ENCODE measurements at places on chromosomes 5 and 9.

DNA sequence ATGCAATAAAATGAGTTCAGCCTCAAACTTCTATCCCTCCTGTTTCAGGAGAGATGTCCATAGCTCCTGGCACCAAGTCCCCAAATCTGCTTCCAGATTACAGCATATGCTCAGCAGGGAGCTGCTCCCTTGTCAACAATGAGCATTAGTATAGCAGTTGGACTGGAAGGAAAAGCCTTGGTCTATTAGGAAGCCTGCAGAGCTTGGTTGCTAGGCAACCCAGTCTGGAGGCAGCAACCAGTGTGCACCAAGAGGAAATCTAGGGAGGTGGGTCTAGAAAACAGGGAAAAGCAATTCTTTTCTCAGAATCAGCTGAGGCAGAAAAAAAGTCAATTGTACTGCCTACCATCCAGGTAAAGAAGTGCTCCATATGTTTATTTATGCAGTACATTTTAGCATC, 229.5 kb upstream of the NMUR2 start:
- peak; percentile 94 for DNase-seq

DNA sequence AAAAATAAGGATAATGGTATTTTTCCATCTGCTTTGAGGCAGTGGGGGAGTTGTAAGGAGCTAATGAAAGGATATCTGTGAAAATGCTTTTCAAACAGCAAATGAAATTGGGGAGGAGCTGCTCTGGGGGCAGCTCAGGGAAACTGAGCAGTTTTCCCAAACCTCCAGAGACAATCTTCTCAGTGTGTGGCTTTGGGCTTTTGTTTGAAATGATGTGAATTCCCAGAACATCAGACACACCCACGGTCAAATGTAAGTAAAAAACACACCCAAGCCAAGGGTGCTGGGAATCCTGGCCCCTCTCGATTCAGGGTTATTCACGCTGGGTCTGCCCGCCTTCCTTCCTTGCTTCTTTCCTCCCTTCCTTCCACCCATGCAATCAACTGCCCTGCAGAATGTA, 512.6 kb downstream of the BNC2 start:
- DNase-seq = no peak

GRCh38 chr5:6734243-6734700, 21.0 kb downstream of the TENT4A start:
- no peak for DNase-seq

DNA sequence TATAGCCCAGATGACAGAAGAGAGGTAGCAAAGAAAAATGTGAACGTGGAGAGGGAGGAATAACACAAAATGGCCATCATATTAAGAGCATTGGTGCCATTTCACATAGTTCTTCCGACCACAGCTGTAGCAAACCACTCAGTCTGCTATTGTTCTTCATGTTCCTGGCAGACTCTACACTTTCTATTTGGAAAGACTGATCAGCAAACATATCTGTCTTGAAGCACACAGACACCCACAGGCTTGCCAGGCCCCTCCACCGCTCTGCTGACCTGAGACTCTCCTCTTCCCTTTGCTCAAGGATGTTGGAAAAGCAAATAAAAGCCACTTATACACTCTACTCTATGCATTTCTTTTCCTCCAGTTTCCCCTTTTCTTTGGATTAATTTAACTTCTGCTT, 298.0 kb downstream of the FBXL7 start:
- no peak for DNase-seq

- peak; percentile 28 for DNase-seq
Observed at GRCh38 chr5:12623408-12623807, 719.2 kb upstream of the CTNND2 start.

DNA sequence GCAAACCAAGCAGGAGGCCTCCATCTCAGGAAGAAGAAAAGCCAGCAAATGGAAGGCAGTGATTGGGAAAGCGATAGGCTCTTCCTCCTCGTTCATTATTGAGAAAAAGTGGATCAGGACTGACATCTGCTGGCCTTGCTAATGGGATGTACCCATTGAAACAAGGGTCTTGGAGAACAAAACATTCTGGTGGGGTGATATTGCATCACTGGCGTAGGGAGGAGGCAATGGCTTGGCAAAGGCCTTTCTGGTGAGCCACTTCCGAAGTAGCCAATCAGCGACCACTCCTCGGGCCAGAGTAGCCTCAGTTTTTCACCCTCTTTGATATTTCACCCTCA, 86.7 kb upstream of the NFIB start:
- peak; percentile 88 for DNase-seq

DNA sequence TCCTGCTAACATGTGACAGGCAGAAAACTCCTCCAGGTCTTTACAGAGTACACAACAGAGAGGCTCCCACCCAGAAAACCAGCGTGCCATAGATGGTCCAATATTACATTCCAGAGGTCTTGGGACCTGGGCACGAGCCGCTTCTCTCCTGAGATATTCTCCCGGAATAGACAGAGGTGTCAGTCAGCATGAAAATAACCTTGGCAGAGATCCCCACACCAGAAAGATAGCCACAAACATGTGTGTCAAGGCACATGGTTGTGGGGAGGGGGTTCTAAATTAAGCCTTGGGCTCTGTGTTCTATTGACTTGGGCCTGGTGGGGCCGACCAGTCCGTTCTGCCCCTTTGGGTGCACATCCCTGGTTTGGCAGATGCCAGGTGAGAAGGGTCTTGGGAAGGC, 78.4 kb downstream of the BOD1 start:
- DNase-seq = no peak

DNA sequence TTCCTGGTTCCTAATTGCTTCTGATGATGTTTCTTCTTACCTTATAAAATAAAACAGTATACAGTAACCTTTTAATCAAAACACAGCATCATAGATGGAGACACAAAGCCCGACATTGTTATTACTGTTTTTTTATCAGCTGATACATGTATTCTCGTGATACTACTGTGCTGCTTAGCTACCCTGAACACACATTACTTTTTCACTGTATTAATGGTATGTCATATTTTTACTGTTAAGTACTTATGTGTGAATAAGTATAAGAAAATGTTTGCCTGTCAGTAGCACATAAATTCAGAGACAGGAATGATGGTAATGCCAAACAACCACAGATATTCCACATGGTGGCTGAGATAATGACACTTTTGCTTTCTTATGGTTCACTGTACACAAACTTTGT, 68.7 kb downstream of the RAB24 start:
- no peak for DNase-seq

DNA sequence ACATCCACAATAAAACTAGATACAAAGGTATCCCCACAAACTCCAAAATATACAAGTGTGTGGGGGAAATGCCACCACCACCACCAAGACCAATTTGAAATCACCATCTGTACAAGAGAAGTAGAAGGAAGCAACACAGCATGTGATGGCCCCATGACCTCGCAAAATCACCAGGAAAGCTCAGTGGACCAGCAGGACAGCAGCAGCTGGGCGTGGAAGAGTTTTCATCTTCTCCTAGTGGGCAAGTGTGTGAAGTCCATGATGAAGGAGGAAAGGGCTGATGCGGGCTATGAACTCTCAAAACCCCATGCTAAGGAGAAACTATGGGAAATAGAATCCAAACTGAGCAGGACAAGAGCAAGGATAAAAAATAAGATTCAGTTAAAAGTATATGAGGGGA, 58.1 kb downstream of the GOLPH3 start:
- DNase-seq = no peak

GRCh38 chr5:91419571-91420537, 36.7 kb upstream of the ARRDC3 start:
- peak; percentile 57 for DNase-seq

DNA sequence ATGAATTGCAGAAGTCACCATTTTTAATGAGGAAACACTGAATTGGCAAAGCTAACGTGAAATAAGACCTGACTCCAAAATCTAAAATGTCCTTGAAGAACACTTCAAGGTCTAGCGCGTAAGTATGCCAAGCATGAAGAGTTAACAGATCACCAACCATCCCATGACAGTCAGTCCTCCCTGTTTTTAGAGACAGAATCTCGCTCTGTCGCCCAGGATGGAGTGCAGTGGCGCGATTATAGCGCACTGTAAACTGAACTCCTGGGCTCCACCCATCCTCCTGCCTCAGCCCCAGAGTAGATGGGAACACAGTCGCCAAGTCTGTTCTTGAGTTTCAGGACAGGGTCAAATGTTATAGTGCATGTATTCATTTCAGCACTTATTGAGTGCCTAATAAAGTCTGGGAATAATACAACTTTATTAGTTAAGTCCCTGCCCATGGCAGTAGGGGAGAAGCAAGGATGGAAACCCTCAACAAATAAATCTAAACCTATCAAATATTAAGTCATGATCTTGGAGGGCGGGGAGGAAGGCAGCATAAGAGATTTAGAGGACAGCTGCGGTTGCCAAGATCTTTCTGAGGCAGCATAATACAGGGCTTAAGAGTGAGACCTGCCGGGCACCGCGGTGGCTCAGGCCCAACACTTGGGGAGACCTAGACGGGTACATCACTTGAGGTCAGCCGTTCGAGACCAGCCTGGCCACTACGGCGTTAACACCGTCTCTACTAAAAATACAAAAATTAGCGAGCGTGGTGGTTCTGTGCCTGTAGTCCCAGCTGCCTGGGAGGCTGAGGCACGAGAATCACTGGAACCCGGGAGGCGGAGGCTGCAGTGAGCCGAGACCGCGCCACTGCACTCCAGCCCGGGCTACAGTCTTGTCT, 1.1 kb downstream of the ATPSCKMT start:
- DNase-seq = no peak

DNA sequence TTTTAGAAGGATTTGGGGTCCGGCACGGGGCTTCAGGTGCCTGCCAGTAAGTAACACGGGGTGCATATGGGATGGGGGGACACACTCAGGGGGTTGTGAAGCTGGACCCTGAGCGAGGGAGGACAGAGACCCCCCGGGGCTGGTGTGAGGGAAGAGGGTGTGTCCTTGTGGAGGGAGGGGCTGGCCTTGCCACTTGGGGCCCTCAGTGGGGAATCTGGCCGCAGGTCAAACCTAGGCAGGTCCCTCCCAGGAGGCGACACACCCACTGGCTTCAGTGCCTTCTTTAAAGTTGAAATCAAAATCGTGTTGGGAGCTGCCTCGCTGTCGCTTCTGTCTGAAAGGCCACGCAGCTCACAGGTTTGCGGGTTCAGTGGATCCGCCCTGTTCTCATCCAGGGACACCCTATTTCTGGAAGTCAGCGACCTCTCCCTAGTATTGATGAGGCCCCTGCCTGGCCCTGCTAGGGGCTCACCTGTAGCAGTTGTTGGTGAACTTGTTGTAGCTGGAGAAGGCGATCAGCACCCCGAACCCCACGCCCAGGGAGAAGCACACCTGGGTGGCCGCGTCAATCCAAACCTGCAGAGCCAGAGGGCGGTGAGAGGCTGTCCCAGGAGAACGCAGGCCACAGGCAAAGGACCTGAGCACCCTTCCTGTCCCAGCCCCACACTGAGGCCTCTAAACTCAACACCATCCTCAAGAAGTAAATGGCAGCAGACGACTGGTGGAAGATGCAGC, 29.4 kb downstream of the SLC6A3 start:
- DNase-seq = no peak

- no peak for DNase-seq
Observed at GRCh38 chr9:136093995-136094881, 851 bp downstream of the NACC2 start.

DNA sequence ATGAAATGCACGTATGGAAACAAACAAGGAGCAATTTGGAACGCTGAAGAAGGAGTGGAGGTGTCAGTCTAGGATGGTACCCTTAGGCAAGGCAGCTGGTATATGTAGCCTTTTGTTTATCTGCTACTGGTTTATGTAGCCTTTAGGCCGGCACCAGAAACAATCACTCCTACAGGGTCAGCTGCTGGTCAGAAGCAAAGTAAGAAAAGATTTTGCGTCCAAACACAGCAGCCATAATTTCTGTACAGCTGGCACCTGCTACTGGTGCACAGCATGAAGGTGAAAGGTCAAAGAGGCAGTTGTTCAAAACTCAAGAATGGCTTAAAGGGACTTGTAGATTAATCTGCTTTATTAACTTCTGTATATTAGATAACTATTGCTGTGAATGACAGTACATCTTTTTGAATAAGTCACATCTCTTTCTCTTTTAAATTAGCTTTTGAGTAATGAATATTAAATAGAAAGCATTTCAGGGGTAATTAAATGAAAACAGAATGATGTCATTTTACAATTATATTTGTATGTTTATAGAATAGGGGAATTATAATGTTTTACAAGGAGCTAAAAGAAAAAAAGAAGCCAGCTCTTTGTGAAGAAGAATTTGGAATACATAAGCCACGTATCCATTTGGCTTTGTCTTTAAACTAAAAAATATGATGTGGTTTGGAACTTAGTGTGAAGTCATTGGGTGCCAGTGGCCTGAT, 33.1 kb upstream of the TLX3 start:
- DNase-seq = peak; percentile 63

GRCh38 chr5:80125962-80126480, 90.9 kb downstream of the THBS4 start:
- DNase-seq = no peak

DNA sequence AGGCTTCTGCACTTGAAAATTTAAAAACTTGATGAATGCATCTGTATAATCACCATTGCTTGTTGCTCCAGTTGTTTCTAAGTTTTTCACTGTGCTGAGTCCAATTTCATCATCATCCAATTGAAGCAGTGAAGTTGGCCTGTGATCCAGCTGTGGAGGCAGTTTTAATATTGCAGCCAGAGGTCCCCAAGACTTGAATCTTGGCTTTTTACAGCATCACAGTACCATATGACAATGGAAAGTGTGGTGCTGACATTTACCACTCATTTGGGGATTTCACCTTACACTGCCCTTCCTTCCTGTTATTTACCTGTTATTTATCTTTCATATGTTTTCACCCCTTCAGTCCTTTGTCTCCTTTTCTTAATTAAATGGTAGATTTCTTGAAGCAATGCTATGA, 76.2 kb upstream of the SPIN1 start:
- no peak for DNase-seq

DNA sequence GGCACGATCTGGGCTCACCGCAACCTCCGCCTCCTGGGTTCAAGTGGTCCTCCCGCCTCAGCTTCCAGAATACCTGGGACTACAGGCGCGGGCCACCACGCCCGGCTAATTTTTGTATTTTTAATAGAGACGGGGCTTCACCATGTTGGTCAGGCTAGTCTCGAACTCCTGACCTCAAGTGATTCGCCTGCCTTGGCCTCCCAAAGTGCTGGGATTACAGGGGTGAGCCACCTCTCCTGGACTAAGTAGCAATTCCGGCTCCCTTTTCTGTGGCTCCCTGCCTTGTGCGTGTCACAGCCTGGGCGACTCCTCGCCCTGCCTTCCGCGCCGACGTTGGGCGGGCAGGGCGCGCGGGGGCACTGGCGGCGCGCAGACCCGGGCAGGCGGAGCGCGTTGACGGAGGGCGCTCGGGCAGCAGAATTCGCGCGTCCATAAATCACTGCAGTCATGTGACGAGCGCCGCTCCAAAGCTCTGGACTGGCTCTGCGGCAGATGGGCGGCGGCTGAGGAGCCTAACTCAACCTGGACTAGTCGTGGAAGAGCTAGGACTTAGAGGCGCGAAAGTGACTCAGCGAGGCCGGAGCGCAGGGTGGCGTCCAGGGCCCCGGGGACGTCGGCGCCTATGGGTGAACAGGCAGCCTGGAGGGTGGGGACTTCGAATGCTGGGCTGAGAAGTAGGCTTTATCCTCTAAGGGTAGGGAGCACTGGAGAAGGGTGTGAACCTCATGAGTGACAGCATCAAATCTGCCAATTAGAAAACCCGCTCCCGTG, 1.4 kb upstream of the CIZ1 start:
- DNase-seq = peak; percentile 89

GRCh38 chr5:98698359-98698758, 75.1 kb upstream of the RGMB start:
- no peak for DNase-seq

All from COR-L47 (cell line).